ENCODE measurements at places on chromosomes 5 and 9.

GRCh38 chr5:73488806-73489205 lies 9.4 kb upstream of the BTF3 start:
- DNase-seq: no peak

GRCh38 chr9:137301081-137301947 lies 757 bp downstream of the NRARP start:
- no peak for DNase-seq

DNA sequence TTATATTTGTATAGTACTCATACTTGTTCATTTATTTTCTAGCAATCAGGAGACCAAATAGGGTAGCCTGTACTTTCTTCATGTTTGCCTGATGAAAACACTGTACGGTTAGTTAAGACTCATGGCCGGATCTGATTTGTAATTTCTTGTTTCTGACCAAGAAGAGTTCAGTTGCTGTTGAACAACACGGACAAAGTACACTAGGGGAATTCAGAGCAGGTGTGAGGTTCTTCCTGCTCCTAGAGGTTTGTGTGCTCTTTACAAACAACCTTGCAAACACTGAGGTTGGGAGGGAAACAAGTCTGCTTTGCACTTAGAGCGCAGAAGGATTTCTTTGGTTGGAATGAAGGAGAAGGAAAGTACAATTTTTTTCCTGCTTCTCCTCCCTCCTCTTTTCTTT lies 69.7 kb downstream of the TRIO start:
- DNase-seq: no peak

DNA sequence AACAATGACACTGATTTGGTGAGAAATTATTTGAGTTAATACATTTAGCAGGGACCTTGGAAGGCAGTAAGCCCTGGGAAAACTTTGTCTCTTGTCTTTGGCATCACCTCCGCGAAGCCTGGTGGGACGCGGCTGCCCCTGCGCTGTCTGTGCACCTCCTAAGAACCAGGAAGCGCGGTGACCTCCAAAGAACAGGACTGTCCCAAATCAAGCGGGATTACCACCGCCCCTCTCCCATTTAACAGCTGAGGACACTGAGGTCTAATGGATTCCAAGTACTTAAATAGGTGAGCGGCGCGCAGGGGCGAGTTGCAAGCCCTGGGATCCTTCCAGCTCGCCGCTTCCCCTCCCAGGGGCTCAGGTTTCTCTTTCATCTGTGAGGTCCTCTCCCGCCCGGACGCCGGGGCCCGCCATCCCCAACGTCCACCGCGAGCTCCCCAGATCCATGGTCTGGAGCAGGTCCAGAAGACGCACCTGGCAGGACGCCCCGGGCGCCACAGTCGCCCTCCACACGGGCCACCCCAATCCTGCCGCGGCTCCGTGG lies 432 bp downstream of the STARD4 start:
- DNase-seq: no peak

GRCh38 chr5:166032601-166033000 lies 2258.8 kb upstream of the WWC1 start:
- no peak for DNase-seq

GRCh38 chr5:68129364-68129763 lies 86.2 kb upstream of the PIK3R1 start:
- DNase-seq: no peak

DNA sequence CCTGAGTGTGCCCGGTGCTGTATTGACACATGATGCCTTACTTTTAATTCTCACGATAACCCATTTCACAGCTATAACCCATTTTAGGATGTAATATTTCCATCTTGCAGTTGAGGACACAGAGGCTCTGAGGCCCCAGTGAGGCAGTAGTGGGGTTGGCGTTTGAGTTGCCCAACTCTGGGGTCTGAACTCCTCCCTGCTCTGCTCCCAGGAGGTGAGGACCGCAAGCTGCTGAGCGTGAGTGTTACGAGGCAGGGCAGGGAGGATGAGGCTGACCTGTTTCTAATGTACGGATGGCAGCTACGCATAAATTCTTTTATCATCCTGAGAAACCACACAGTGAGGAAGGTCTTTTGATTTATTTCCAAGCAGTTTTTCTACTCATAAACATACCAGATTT lies 11.4 kb downstream of the LRRC8A start:
- DNase-seq: no peak

DNA sequence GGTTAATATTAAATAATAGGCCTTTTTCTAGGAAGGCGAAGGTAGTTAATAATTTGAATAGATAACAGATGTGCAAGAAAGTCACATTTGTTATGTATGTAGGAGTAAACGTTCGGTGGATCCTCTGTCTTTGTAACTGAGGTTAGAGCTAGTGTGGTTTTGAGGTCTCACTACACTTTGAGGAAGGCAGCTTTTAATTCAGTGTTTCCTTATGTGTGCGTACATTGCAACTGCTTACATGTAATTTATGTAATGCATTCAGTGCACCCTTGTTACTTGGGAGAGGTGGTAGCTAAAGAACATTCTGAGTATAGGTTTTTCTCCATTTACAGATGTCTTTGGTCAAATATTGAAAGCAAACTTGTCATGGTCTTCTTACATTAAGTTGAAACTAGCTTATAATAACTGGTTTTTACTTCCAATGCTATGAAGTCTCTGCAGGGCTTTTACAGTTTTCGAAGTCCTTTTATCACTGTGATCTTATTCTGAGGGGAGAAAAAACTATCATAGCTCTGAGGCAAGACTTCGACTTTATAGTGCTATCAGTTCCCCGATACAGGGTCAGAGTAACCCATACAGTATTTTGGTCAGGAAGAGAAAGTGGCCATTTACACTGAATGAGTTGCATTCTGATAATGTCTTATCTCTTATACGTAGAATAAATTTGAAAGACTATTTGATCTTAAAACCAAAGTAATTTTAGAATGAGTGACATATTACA lies 45.7 kb downstream of the TGFBR1 start:
- DNase-seq: no peak

DNA sequence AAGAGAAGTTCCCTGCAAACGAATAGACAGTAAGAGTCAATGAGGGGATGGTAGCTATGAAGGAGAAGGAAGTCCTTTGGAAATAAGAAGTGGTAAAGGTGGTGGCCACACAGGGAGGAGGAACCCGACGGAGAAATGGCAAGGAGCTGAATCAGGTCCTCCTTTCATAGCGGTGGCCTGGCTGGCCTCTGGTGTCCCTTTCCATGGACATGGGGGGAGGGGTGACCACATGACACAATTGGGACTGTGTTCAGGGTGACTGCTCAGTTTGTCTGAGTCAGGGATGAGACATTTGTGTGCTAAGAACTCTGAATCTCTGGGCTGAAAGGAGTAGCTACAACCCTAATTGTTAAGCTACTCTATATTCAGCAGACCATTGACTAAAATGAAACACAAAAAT lies 28.7 kb upstream of the TIMD4 start:
- no peak for DNase-seq

GRCh38 chr5:129356846-129357245 lies 103.3 kb upstream of the ADAMTS19 start:
- no peak for DNase-seq
